GM12892 (cell line): ENCODE measurements at places on chromosomes 4 and X.

GRCh38 chr4:7537853-7538400 lies 103.2 kb upstream of the PSAPL1 start:
- no peak for DNase-seq

DNA sequence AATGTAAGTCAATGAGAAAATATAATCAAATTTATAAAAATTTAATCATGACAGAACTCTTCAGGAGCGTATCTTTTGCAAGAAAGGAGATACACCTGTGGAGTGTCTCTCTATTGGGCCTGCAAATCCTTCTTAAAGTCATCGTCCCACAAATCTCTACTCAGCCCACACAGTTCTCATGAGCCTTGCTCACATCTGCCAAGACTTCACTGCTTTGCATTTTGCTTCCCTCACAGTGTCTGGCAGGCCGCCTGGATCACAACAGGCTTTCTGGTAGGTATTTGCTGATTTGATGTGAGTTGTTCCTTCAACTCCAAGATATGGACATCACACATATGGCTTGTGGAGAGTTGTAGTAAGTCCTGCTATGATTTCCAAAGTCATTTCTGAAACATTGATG lies 183.1 kb upstream of the ARX start:
- DNase-seq, result no peak

DNA sequence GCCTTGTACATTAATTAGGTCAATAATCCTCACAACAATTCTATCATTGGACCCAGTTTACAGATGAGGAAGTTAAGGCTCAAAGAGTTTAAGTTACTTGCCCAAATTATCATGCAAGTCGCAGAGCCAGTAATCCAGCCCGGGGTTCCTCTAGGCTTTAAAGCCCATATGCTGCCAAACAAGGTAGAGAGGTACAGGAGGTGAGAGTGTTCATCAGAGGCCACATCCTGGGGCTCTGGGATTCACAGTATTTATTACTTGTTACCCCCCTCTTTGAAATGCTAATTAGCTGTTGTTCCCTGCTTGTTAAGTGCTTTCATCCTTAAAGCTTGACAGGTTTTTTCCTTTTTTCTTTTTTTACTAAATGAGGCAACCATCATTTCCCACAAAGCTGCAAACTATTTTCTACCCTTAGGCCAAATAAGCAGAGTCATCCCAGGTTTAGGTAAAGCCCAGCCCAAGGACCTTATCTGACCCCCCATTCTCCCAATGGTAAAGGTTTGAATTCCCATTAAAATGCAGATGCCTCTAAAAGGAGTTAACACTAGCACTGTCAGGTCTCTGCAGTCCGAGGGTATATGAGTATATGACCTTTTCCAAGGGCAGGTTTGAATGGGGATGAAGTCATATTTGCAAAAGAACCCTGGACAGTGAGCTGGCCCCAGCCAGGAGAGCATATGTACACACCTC lies 150.3 kb downstream of the SOX3 start:
- DNase-seq, result no peak

GRCh38 chr4:95956094-95956493 lies 116.2 kb downstream of the PDHA2 start:
- DNase-seq, result no peak

DNA sequence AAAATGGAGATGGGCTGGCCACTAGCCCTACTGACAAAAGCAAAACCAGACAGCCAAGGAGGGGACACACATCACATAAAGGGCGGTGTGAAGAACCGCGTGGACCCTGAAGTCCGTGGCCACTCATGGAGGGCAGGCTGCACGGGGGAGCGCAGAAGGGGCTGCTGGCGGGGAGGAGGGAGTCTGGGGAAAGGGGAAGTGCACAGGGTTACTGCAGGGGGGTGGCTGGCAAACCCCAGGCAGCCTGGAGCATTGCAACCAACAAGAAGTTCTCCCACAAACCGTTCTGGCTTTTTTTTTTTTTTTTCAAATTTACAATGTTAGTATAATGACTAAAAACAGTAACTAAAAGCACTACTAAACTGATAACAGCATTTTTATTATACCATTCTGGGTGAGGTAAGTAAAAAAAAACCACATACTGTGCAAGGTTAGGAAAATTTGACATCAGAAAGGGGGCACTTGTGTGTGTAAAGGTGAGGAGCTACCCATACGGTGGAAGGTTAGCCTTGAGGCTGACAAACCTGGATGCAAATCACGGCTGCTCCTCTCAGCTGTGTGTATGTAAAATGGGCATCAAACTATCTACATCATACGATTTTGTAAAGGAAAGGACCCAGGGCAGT lies 87.1 kb downstream of the TSPAN5 start:
- no peak for DNase-seq

- DNase-seq, result no peak
These were observed 473 bp upstream of the VAMP7 start for GRCh38 chrX:155880586-155881157.

- DNase-seq, result no peak
These were observed 170.4 kb upstream of the BCOR start for GRCh38 chrX:40268188-40268520.

GRCh38 chr4:173269280-173269679 lies 64.9 kb downstream of the HMGB2 start:
- no peak for DNase-seq

- no peak for DNase-seq
These were observed 134.8 kb upstream of the GIMD1 start for GRCh38 chr4:106503116-106504050.

DNA sequence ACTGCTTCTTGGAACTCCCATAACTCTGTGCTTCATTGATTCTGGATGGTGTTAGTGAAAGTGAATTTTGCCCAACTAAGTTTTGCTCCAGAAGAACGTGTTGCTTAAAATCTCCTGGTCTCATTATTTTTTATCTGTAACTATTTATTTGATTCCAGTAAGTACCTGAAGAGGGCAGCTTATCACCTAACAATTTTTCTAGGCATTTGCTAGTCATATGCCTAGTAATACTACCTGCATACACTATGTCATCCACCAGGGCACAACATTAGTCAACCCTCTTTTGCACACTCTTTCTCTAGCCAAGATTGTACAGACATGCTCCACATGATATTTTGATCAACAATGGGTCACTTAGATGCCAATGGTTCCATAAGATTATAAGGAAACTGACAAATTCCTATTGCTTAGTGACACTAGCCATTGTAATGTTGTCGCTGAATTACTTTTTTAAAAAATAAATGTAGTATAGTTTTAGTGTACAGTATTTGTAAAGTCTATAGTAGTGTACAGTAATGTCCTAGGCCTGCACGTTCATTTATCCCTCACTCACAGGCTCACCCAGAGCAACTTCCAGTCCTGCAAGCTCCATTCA lies 499.9 kb upstream of the AADAT start:
- DNase-seq, result no peak

- DNase-seq, result no peak
These were observed 120.2 kb upstream of the NDST4 start for GRCh38 chr4:115233600-115233999.

GRCh38 chr4:186932196-186932595 lies 208.5 kb upstream of the FAT1 start:
- no peak for DNase-seq

DNA sequence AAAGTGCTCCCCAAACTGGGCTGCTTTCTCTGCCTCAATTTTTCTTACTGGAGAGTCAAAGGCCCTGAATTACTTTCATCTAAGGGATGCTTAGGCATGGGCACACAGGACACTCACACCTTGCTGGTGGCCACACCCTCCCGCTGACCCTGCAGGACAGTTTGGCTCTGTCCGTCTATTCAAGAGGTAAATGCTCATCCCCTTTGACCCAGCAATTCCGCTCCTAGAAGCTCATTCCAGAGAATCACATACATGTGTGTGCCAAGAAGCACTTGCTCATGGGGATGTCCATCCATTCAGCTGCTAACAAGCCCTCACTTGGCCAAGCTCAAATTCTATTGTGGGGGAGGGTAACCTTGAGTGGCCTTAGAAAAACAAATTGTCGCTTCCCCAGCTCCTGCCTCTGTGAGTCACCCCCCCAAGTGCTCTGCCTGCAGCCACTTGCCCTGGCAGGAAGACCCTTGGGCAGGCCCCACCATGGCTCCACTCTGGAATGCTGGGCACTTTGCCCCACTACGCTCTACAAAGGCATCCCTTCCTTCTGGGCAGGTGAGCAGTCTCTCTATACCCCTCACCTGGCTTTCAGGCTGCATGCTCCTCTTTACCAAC lies 54.5 kb downstream of the HTRA3 start:
- DNase-seq, result no peak

DNA sequence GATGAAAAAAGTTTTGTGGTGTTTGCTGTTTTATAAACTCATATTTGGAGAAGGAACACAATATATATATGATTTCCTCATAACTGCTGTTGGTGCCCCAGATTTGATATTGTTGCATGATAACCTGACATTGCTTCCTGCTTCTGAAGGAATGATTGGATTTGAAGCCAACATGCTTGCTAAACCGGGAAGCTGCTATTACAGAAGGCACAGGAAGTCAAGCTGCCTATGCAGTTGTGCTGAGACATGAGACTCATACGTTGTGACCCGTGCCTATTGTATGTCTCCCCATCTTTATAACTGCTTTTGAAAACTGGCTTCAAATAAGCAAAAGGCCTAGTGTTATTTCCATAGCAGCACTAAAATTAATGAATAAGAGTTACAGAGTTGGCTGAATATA lies 32.9 kb downstream of the GAB1 start:
- no peak for DNase-seq

- DNase-seq, result no peak
These were observed 138.6 kb upstream of the SMARCAD1 start for GRCh38 chr4:94068753-94069719.

DNA sequence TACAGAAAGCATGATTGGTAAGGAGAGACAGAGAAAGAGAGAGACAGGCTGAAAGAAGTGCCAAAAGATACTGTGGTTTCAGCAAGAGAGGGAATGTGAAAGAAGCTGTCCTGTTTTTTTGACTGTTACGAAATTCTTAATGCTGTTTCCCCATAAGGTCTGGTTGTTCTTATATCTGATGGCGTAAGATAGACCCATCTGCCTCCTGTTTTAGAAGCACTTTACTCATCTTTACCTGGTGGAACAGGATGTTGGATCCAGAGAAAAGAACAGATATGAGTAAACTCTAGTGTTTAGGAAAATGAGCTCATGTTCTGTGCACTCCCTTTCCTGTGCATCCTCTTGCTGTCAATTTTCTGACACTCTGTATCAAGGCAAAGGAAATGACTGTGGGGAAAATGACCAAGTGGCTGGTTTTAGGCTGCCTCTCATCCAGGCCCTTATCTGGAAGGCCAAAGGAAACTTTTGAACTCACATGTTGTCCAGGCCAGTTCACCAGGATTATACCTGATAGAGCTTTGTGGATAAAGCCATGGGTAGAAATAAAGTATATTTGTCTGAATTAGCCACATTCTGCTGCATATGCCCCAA lies 311.7 kb upstream of the HTR2C start:
- no peak for DNase-seq

GRCh38 chrX:46408553-46409407 lies 136.4 kb downstream of the ZNF674 start:
- DNase-seq, result peak; percentile 18

DNA sequence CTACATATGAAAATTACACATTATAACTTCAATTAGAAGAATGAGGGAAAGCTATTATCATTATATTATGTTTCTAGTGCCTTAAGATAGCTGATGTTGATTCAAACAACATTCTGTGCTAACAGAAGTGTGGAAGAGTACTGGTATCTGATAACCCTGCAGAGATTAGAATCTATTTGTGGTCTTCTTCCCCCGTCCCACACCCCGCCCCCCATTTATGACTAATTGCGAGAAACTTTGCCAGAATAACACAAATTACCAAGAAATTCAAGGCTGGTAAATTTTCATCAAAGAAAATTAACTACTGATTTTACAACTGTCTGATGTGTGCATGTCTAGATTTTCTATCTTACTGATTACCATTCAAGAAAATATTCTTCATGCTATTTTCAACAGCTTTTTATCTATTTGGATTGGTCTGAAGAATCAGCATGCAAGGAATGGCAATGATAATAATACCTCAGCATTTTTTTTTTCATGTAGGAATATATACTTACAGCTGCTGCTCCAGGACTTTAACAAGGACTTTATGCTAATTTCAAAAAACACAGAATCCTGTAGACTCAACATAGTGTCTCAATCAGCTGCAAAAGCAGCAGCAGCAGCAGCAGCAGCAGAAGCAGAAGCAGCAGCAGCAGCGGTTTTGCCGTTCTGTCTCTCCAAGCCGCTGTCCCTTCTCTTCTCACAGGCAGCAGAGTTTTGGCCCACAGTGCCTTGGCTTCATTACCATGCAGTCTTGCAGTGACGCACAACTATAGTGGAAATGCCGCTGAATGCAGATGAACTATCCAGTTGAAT lies 126.7 kb downstream of the FRYL start:
- no peak for DNase-seq

DNA sequence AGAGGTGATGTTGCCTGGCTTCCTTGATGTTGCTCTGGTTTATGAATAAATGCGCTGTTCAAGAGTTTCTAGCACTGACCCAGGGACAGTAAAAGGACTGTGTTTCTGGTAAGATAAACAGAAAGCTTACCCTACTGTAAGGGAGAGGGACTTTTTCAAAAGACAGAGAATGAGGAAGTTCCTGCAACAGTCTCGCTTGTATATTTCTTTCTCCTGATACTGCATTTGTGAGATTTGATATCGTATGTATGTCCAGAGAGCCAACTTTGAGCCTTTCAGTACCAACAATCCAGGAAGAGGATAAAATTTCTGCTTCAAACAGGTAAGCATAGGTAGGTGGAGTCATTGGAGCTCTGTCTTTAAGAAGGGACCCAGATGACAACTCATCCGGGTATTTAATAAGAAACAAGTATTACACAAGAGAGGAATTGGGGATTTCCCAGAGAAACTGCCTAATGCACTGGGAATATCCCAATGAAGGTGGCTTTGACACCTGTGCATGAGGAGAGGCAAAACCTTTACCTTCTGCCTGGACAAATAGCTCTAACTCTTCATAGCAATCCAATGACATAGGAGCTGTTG lies 773 bp downstream of the DAPP1 start:
- DNase-seq, result no peak

GRCh38 chr4:107153228-107153627 lies 117.1 kb upstream of the DKK2 start:
- DNase-seq, result no peak

- DNase-seq, result no peak
These were observed 143.9 kb downstream of the RPS6KA6 start for GRCh38 chrX:84044051-84044450.

- no peak for DNase-seq
These were observed 1540.0 kb upstream of the PABPC4L start for GRCh38 chr4:135741583-135741982.

DNA sequence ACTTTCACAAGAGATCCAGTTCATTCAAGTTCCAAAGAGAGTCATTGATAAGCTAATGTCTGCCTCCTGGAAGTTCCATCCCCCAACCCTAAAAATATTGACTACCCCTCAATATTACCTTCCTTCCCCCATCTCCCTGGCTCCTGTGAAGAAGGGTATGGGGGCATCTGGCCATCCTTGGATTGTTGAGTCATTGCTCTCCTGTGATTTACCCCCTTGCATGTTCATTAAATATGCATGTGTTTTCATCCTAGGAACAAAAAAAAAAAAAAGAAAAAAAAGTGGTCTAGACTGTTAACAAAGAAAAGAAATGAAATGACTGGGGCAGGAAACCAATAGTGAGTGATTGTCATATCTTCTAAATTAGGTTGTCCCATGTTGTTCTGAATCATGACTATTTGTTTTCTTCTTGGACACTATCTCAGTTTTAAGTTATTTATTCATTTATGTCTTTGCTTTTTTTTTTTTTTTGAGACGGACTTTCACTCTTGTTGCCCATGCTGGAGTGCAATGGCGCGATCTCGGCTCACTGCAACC lies 51.9 kb upstream of the HUWE1 start:
- DNase-seq, result no peak

GRCh38 chrX:55486736-55487135 lies 2.9 kb downstream of the USP51 start:
- DNase-seq, result no peak
